ENCODE measurements at places on chromosomes 6 and 20.

DNA sequence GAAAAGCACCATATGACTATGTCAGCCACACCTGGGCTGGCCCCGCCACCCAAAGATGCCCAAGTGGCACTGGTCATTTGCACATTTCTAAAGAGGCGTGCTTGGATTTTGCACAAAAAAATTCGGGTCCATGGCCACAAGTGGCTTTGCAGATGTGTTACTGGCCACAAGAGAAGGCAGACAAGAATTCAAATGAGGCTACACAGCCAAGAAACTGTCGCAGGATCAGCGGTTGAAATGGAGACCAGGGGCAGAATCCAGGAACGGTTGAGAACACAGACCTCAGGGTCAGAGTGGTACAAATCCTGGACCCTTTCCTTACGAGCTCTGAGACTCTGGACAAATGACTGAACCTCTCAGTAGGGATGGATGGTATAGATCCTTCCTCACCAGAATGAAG lies 48.6 kb upstream of the SASH1 start:
- DNase-seq = no peak

- no peak for DNase-seq
Observed at GRCh38 chr20:56400001-56400640, 7.7 kb downstream of the CSTF1 start.

- DNase-seq = no peak
Observed at GRCh38 chr6:166862978-166863530, 93.3 kb downstream of the RNASET2 start.

DNA sequence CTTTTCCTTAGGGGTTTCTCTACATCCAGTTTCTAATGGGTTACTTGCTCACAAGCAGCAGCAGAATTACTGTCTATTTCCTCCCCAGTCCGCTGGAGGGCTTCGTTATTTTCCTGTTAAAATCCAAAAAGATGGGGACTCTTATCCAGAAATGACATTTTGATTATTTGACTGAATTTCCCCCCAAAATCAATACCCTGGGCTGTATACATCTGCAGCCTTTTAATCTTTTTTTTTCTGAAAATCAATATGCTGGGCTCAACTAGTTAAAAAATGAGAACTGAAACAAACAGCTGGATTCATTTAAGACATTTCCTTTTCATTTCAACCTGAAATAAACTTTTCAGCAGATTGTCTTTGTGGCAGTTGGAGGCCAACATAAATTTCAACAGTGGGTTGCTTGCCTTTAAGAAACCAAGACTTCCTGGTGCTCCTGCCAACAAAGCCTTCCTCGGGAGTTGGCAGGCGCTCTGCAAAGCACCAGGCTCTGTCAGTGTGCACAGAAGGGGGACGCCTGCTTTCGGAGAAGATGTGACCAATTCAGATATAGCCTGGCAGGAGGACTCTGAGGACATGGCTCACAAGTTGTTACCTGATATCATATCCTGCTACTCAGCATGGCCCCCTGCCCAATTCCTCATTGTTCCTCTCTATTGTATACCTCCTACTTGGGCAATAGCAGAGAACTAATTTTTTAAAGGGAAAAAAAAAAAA lies 204.7 kb upstream of the ARG1 start:
- no peak for DNase-seq

DNA sequence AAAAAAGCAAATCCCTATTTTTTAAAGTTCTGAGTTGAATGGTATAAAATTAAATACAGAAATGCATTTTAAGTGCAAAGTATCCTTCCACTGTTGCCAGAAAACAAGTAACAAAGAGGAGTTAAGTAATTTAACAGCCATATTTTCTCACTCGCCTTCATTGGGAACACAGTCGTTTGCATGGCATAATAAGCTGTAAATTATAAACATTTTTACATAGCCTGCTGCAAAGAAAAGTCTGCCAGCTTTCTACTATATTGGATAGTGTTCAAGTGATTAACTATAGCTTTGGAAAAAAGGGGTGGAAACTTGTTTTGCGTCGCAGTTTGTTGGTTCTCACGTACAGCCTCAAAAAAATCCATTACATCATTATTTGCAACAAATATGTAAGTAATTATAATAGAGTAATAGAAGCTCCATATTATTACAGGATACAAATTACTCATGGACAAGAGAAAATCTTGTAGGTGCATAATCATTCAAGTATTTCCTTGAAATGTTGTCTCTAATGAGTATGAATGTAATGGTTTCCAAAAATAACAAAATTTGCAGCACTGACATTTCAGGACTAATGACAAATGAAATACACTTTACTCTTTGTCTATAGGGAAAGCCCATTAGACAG lies 139.3 kb downstream of the PDSS2 start:
- DNase-seq = no peak

GRCh38 chr20:25221592-25222460 lies 26.1 kb upstream of the PYGB start:
- DNase-seq = no peak

GRCh38 chr6:106849120-106849519 lies 125.4 kb downstream of the CD24 start:
- DNase-seq = no peak

GRCh38 chr20:62697468-62697912 lies 11.1 kb upstream of the NTSR1 start:
- DNase-seq = no peak

- no peak for DNase-seq
Observed at GRCh38 chr20:19723813-19724430, 34.1 kb upstream of the RIN2 start.

DNA sequence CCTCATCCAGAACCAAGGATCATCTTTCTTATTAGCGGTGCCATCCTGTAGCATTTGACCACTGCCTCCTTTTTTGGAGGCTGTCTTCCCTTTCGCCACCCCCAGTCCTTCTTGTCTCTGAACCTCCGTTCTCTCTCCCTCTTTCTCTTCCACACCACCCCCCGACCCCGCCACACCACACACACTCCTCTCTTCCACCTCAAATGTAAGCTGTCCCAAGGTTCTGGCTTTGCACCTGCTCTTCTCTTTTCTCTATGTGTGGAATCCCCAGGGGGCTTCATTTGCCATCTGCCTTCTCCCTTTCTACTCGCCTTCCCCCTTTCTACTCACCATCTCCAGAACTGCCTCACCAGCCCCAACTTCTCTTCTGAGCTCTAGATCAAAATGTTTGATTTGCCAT lies 111.3 kb upstream of the CDYL start:
- DNase-seq = no peak

DNA sequence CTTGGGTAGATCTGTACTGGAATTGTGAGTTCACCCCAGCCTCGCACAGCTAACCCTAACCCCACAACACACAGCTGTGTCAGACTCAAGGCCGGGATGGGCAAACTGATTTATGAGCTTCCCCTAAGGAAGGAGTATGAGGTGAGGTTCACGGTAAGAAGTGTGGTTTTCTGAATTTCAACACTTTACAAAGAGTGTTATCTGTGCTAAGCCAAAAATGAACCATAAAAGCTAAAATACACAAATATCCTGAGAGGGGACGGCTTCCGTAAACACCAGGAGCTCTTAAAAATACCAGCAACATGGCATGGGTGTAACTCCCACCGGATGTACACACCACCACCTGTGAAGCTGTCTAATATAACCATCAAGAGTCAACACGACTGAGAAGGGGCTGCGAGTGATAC lies 101.2 kb downstream of the ATP9A start:
- no peak for DNase-seq

GRCh38 chr6:169168706-169169105 lies 84.9 kb downstream of the THBS2 start:
- DNase-seq = no peak

DNA sequence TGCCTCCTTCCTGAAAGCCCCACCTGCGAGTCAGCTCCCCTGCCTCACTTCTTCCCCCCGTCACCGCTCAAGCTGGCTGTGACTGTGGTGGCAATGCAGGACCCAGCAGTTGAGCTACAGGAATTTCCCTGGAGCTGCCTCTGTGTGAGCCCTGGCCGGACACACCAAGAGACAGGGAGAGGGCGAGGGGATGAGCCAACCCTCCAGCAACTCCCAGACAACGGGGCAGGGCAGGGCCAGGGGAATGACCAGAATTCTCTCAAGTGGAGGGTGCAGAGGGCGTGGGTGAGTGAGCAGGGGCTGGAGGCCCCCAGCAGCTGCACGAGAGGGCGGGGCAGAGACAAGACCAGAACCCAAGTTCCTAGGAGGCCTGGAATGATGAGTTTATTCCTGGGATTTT lies 4.9 kb upstream of the ARFGAP1 start:
- no peak for DNase-seq

DNA sequence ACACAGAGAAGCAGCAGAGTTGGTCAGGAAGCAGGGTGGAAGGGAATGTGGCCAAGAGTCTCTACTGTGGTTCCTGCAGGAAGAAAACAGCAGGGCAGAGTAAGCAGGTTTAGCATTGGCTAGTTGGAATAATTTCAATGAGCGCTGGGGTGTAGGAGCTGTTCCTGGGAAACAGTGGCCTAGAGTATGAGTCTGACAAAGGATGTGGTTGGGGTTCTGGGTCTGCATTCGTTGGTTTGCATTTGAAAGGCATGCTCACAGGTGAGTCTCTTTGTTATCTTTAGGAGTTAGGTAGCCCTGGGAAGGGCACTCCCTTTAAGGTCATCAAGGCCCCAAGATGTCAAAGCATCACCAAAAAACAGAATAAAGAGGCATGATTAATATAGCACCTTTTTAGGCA lies 911.6 kb upstream of the SLC35B3 start:
- no peak for DNase-seq

DNA sequence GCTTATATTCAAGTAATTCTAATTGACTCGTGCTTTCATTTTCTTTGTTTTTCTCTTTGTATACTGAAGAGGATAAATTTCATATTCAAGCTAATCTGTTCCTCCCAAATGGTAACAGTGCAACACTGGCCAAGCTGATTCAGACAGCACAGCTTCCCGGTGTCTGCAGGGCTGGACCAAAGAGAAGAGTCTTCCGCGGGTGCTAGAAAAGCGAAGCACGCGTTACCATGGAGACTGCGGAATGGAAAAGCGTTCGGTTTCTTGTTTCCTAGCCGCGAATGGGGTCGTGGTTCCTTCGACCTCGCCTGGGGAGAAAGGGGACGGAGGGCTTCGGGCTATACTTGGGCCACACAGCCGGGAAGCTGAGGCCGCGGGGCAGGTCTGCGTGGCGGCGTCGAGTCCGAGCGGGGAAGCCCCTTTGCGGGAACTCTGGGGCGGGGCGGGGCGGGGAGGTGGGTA lies 6.2 kb upstream of the ZNF311 start:
- DNase-seq = peak; percentile 16

GRCh38 chr20:313948-314347 lies 11.4 kb upstream of the SOX12 start:
- DNase-seq = no peak
